Ureter (tissue), 1 donor: ENCODE measurements at places on chromosomes 16 and 17.

GRCh38 chr17:59355030-59355701 lies 23.7 kb downstream of the YPEL2 start:
- DNase-seq: no peak

- no peak for DNase-seq
Measured at GRCh38 chr16:4574919-4575705, 19.0 kb downstream of the C16orf96 start.

GRCh38 chr17:81402981-81403467 lies 7.8 kb downstream of the BAHCC1 start:
- DNase-seq: no peak

GRCh38 chr17:49136335-49136734 lies 3.8 kb downstream of the B4GALNT2 start:
- no peak for DNase-seq

DNA sequence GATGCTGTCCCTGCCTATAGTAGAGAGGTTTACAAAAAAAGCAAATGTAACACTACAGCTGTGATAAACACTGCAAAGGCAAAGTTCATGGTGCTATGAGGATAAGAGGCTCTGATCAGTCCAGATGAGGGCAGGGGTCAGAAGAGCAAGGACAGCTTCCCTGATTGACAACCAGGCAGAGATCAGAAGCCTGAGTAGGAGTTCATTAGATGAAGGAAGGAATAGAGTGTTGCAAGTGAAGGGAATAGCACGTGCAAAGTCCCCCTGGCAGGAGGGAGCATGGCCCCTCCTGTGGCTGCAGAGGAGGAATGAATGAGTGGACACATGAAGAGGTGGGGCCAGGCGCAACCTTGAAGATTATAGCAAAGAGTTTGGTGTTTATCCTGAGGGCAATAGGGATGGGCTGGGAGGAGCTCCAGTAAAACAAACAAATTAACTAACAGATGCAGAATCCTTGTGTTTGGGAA lies 208.4 kb upstream of the IRX5 start:
- no peak for DNase-seq

DNA sequence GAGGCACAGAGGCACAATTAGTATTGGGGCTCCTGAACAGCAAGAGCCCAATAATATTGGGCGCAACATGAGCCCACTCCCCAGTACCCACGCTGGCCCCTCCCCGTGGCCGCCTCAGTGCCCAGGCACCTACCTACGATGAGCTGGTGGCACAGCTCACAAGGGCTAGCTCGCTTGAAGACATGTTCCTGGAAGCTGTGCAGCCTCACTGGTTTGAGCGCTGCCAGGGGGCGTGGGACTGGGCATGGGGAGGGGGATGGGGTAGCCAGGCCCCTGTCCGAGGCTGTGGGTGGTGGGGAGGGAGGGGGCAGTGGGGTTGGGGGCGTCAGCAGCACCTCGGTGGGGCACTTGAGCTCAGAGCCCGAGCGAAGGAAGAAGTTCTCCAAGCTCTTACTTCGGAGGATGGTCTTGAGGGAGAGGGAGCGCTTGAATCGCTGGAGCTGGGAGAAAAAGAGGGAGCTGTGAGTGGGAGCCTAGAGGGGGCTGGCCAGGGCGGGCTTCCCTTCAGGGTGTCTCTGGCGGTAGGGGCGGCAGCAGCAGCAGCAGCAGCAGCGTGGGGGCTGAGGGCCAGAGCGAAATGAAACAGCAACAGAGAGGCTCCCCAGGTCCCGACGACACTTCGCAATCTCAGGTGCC lies 7.9 kb downstream of the STAC2 start:
- DNase-seq: no peak

- no peak for DNase-seq
Measured at GRCh38 chr17:68176718-68177117, 71.1 kb upstream of the AMZ2 start.

- no peak for DNase-seq
Measured at GRCh38 chr17:58703137-58703915, 10.9 kb downstream of the RAD51C start.
